Breast epithelium (tissue), 4 donors: ENCODE measurements at places on chromosomes 7 and 10. TPM values are rescaled to one million over a fixed set of nuclear protein-coding genes. Genes with fewer than 3 reads are reported as not detected.
A peak's percentile ranks its signal among the peaks of the same experiment; 100 is the strongest.

Gene YKT6
- 49.4 TPM for total RNA-seq

Gene C10orf67
- total RNA-seq: not detected

Gene CLEC2L
- not detected for total RNA-seq

Gene EBF3
- total RNA-seq: 6.6 TPM

Gene PIP
- 1,201 TPM for total RNA-seq

Gene PIK3AP1
- total RNA-seq: 26.9 TPM

Gene UNCX
- total RNA-seq: not detected

Gene RTKN2
- total RNA-seq: 0.16 TPM

Gene MYO1G
- total RNA-seq: 2.9 TPM

Gene ACTL6B
- total RNA-seq: not detected

Gene CYP51A1
- total RNA-seq: 39.1 TPM

Gene FBXL13
- total RNA-seq: 3.3 TPM

Gene KCNMA1
- 15.1 TPM for total RNA-seq

Gene SUFU
- total RNA-seq: 6.2 TPM

Gene PDZD8
- 27.5 TPM for total RNA-seq

Gene SLC26A4
- total RNA-seq: 0.44 TPM

Gene GRID1
- total RNA-seq: 8.5 TPM

Gene OR6B1
- not detected for total RNA-seq

DNA sequence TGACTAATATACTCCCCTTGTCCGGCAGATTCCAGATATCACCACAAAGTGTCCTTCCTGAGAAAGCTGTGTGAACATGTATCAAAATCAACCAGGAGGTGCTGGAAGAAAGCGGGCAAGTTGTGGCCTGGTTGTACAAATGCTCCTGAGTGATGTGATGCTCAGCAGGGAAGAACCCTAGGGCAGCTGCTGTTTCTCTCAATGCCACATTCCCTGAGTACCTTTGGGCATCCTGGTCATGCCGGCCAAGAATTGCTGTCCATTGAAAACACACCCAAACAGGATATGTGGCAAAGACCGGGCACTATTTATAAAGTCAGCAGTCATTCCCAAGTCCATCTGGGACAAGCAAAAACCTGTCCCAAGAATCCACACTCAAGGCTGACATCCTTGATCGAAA lies 7.8 kb upstream of the ADCY1 start:
- DNase-seq: peak; percentile 48

- no peak for DNase-seq
Measured at GRCh38 chr7:151008511-151009323, 15.6 kb downstream of the ATG9B start.

- no peak for DNase-seq
Measured at GRCh38 chr7:67309764-67310549, 313.3 kb downstream of the TYW1 start.

- DNase-seq: no peak
Measured at GRCh38 chr7:30281263-30281662, 3.1 kb upstream of the ZNRF2 start.

GRCh38 chr7:121561717-121562116 lies 165.6 kb upstream of the FAM3C start:
- DNase-seq: no peak

GRCh38 chr7:96316949-96317348 lies 4.9 kb downstream of the SLC25A13 start:
- DNase-seq: no peak

- no peak for DNase-seq
Measured at GRCh38 chr7:136033413-136034031, 56.4 kb upstream of the MTPN start.

DNA sequence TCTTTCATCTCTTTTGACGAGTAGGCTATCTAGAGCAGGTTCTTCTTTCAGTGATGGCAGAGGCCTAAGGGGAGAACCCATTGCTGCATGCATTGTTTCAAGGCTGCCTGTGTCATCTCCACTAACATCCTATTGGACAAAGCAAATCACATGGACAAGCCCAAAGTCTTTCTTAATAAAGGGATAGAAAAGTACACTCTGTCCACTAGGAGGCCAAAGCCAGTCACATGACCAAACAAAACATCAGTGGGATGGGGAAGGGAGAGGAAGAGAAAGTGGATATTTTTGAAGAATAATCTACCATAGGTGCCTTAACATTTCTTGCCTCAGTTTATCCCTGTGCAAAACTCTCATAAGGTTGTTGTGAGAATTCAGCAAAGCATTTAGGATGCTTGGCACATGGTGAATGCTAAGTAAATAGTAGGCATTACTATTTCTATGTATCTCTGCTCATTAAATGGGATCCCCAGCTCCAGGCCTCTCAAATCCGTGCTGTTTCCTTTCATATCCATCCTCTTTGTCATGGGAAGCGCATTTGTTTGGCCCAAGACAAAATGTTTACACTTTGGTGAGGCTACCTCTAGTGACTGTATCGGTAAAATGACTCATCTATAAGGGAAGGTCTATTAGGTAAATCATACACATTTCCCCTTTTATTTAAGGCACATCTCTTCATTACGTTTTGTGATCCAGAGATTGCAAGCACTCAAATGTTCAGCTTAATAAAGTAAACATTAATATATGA lies 16.7 kb upstream of the CADPS2 start:
- DNase-seq: no peak

GRCh38 chr7:37930226-37930948 lies 9.9 kb downstream of the EPDR1 start:
- no peak for DNase-seq

- no peak for DNase-seq
Measured at GRCh38 chr7:34430456-34430855, 227.6 kb upstream of the NPSR1 start.

- DNase-seq: peak; percentile 10
Measured at GRCh38 chr7:159034394-159034793, 110.3 kb downstream of the VIPR2 start.

DNA sequence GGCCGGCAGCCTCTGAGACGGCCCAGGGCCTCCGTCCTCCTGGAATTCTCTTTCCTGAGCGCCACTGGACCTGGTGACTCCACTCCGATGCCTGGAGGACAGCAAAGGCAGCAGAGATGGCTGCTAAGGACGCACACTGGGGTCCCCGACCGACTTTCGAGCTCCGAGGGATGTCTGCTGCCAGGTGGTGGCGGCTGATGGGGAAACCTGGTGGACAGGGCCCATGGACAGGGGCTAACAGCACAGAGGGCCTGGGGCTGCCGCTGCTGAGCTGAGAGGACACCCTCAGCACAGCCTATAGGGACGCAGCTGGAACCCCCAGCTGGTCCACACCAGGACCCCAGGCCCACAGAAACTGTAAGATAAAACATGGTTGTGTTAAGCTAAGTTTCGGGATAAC lies 366.3 kb downstream of the DNAJB6 start:
- DNase-seq: peak; percentile 35

GRCh38 chr10:19588608-19589007 lies 227.6 kb upstream of the PLXDC2 start:
- DNase-seq: no peak

DNA sequence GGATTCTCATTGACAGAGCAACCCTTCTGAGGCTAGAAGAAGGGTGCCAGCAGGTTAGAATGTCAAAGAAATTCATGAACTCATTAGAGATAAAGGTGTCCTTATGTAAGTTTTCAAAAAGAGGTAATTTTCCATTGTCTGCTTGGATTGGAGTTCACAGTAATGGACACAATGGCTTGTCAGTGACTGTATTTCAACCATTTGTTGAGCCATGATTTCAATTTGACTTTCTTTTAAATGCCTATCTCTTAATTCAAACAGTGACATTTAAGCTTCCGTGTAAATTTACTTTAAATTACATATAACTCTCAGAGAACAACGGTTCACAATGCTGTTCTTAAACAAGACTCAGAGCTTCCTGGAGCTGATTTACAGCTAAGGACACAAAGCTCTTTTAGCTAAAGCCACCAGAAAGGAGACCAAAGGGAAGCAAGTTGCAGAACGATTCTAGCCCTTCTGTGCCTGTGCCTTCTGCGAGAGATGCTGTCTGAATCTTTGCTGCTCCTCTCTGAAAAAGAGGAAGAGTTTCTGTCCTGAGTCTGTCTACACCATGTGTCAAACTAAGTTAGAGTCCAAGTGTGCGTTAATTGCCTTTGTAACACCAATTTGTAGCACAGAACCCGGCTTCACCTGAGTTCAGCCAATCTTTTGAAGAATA lies 42.2 kb upstream of the PFKP start:
- DNase-seq: no peak

DNA sequence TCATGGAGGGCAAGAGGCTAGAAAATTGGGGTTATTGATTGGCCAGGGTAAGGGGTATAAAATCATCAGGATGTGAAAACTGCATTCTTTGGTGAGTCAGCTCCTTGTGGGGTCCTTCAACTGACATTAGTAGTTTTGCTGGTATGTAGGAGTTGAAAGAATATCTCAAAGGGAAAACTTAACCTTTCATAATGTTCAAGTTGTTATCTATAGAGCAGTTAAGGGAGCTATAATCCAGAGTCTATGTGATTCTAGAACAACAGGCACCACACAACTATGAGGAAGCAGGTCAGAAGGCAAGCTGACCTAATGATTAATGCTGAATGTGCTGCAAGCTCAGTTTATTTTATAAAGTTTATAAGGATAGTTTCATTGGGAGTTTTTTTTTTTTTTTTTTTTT lies 13.7 kb downstream of the PRPS1L1 start:
- no peak for DNase-seq

- DNase-seq: no peak
Measured at GRCh38 chr10:132678436-132679216, 107.3 kb downstream of the NKX6-2 start.

DNA sequence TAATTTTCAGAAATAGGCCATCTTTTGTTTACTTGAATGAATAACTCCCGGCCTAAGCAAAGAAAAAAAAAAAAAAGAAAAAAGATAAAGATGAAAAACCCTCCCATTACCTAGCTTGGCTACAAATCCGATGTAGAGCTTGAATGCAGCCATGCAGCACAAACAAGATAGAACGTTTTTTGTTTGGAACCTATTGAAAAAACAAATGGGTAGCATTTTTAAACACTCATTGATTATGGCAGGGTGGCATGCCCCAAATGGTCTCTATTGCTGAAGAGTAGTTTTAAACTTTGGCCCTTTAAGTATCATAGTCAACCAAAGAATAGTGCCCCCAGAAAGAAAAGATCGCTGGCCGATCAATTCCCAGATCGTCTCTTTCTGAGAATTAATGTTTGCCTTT lies 84.4 kb downstream of the VTI1A start:
- DNase-seq: no peak

GRCh38 chr10:2117641-2118040 lies 380.3 kb upstream of the ADARB2 start:
- DNase-seq: no peak

DNA sequence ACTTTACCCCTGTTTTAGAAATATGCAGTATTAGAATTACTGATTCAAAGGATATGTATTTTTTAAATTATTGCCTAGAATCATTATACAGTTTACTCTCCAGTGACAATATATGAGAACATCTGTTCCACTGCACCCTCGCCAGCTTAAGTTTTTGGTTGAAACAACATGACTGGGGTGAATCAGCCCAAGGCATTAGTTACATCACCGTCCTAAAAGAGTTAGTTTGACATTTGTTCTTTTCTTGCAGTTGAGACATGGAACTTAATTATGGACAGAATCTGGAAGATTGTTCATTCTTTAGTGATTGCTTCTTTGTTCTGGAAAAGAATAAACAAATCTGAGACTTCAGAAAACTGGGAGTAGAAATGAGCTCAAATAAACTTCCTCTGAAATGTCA lies 167.3 kb upstream of the DKK1 start:
- DNase-seq: no peak

DNA sequence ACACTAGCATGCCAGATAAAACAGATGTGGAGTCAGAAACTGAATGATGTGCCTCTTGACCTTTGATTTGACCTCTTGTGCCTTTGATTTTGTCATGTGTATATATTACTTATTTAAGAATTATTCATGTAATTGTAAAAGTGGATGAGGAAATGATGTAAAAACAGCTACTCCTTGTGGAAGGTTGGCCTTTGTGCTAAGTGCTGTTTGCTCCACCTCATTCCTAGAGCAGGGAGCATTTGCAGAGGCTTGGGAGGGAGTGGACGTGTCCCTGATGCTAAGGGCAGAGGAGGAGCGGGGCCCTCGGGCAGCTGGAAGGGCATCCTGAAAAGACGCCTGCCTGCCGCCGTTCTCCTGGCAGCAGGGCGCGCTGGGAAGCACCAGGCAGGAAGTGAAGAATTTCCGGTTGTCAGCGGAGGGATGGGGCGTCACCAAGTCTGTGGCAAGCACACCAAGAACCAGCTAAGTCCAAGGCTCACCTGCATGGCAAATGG lies 197.6 kb upstream of the ZNF32 start:
- no peak for DNase-seq
